ENCODE measurements at places on chromosomes 7 and 10.

- no peak for DNase-seq
Measured at GRCh38 chr7:131412031-131412430, 84.4 kb downstream of the MKLN1 start.

- no peak for DNase-seq
Measured at GRCh38 chr7:111654343-111654742, 92.1 kb upstream of the IMMP2L start.

DNA sequence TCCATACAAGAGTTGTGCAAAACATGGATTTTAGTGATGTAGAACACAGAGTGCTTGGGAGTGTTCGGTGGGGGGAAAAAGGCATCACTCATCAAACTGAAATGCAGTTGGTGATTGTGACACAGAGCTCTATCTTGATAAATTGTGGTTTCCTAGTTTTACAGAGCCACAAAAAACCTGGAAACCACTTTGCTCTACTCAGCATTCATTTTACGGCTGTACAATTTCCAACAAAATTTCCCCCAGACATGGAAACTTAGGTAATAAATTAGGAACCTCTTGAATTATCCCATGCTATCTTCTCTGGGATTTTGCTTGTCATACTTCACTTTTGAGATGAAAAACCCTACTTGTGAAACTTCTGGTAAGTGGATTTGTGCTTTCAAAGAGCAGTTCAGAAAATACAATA is 614.9 kb upstream of the FZD8 start:
- no peak for DNase-seq

GRCh38 chr10:76864922-76865321 is 772.7 kb downstream of the KCNMA1 start:
- DNase-seq = no peak

DNA sequence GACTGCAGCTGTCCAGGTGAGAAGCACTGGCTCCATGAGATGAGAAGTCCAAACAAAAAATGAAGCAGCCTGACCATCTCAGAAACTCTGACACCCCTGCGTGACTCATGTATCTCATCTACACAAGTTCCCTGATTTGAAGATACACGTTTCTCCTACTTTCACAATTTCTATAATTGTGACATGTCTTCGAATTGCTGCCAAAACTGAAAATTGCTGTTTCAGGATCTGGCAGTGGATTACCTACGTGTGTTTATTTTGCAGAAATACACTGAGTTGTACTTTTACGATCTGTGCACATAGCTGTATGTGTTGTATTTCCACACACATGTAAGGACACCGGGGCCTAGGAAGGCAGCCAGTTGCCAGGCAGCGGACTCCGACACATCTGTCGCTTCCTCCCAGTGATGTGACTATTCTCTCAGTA is 53.2 kb downstream of the LARP4B start:
- no peak for DNase-seq

- DNase-seq = no peak
Measured at GRCh38 chr10:11805792-11806191, 17.4 kb upstream of the PROSER2 start.

DNA sequence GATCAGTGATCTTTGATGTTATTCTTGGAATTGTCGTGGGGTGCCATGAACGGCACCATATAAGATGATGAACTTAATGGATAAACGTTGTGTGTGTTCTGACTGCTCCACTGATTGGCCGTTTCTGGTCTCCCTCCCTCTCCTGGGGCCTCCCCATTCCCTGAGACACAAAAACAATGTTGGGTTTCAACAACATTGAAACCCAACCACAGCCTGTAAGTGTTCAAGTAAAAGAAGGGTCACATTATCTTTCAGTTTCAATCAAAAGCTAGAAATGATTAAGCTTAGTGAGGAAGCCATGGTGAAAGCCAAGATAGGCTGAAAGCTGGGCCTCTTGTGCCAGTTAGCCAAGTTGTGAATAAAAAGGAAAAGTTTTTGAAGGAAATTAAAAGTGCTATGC is 19.5 kb downstream of the EN2 start:
- no peak for DNase-seq

GRCh38 chr10:12051241-12051640 is 8.6 kb upstream of the UPF2 start:
- DNase-seq = no peak

- no peak for DNase-seq
Measured at GRCh38 chr10:103889121-103889720, 28.8 kb downstream of the STN1 start.

- DNase-seq = no peak
Measured at GRCh38 chr10:91251430-91252056, 31.1 kb downstream of the PCGF5 start.

DNA sequence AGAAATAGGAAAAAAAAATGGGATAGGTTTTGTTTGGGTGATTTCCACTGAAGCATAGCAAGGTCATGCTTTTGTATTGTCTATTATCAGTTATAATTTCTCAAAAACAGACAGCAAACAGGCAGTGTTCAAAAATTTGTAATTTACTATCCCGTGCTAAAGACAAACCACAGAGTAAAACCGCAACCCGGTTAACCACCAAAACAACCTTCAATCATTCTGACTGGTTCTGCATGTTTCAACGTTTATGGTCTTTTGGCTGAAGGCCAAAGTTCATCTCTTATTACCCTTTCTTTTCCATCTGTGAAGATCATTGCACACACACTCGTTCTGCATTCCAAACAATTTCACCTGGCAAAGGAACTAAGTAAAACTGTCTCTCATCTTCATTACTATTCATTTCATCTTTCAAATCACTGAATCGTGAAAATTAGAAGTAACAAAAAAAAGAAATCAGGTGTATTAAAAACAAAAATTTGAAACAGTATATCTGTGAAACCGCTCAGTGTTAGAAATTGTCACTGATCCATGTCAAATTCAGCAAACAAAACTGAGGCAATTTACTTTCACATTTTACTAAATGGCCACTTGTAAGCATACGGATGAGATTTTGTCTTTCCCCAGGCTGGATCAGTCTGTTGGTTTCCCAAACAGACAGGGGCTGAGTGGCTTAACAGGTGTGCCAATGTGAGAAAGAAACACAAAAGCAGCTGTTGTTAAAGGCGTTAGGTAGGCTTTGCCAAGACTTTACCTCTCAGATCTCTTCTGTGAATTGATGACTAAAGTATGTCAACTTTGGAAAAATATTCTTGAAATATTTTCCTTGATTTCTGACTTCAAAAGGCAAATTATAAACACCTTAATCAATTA is 539.6 kb downstream of the CNTNAP2 start:
- no peak for DNase-seq

GRCh38 chr10:29804025-29804852 is 169.5 kb upstream of the SVIL start:
- no peak for DNase-seq

GRCh38 chr10:127441350-127442219 is 107.5 kb upstream of the NPS start:
- no peak for DNase-seq

DNA sequence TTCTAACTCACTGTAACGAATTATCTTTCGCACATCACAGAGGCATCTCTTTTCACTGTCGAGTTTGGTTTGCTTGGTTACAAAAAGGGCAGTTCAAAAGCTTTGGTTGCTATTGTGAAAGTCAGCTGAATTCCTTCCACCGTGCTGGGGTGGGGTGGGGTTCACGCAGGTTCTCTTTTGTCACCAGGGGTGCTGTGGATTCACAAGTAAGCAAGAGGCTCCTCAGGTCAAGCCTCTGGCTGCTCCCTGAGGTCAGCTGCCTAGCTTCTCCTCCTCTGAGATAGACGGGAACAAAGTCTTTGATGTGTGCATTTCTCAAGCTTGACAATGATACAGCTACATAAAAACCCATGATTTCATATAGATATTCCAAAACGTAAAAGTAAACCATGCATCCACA is 47.7 kb downstream of the EGFR start:
- no peak for DNase-seq

GRCh38 chr10:76248649-76249200 is 817.3 kb downstream of the LRMDA start:
- DNase-seq = no peak

DNA sequence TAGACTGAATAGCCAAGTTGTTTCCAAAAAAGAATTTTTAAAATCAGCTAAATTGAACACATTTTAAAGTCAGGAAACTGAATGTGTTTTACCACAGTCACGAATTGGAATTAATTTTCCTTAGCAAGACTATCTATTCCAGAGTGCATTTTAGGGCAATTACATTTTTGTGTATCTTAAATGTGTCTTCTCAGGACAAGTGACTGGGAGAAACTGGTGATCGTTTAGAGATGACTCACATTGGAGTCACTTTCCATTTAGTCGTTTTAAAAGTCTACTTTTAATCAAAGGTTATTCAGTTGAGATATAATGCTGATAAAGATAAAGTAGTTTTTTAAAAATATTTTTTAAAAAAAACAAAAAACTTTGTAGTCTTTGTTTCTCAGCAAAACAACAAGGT is 191.7 kb upstream of the SLC26A5 start:
- DNase-seq = no peak

GRCh38 chr7:143375298-143376034 is 5.7 kb upstream of the ZYX start:
- DNase-seq = peak; percentile 51

GRCh38 chr10:80739328-80739727 is 201.6 kb downstream of the SH2D4B start:
- DNase-seq = no peak

GRCh38 chr10:20271490-20271889 is 455.3 kb downstream of the PLXDC2 start:
- DNase-seq = no peak

DNA sequence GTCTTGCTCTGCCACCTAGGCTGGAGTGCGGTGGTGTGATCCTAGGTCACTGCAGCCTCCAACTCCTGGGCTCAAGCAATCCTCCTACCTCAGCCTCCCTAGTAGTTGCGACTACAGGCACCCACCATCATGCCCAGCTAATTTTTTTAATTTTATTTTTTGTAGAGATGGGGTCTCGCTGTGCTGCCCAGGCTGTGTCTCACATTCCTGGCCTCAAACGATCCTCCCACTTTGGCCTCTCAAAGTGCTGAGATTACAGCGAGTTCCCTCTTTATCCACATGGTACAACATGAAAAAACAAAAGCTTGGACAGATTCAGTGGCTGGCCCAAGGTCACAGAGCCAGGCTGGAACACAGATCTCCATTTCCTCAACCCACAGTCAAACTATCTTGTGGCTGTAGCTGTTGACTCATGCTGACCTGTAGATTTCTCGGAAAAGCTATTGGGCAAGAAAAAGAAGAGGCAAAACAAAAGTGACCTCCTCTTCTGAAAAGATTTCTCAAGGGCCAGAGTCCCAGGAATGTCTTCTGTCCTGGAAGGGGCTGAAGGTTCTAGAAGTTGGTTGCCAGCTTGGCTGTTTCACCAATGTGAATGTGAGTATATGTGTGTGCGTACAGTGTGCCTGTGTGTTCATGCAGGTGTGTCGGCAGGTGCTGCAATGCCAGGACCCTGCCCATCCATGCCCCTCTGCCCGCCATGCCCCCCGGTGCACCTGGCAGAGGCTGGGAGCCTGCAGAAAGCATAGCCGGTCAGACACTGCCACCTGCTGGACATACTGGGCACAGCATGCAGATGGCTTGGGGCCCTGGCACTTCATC is 28.4 kb downstream of the TMEM130 start:
- no peak for DNase-seq

DNA sequence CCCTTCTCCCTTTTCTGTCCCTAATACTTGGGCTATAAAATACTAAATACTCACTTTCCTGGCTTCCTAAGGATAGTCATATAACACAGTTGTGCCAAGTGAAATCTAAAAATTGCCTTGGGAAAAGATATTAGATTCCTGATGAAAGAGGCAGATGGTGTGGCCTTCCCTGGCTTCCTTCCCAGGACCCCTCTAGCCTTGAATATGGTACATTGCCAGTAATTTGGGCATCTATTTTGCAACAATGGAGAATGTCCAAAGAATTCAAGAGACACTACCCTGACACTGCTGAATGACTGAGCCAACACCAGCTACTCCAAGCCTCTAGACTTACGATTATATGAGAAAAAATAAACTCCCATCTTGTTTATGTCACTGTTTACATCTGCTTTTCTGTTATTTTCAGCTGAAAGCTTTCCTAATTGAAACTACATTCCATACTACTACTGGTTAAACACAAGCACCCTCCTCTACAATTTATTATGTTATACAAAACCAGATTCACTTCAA is 17.9 kb downstream of the COPG2 start:
- no peak for DNase-seq

DNA sequence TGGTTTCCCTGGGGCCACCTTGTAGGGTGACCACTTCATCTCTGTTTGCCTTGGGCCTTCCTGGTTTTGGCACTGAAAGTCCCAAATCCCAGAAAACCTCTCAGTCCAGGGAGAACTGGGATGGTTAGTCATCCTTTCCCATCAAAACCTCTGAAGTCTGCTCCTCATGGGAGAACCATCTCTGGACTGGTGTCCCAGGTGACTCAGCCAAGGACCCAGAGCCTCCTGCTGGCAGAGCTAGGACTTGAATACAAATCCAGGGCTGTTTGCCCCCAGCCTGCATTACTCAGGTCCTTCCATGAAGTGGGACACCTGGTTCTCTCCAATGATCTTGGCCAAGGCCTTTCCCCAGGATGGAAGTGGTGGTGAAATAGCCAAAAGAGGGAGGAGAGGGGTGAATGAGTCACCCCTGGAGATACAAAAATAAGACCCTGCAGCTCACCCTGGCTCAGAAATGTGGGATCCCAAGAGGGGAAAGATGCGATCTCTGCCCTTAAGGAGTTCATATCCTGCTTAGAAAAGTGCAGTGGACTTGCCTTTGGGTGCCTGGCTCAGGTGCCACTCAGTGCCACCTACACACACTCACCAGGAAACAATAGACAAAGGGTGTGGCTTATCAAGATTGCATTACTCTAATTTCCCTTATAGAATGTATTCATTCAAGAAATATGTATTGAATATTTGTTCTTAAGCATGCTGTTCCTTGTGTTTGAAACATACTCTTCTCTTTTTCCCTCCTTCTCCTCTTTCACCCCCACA is 22.0 kb downstream of the ADRA2A start:
- no peak for DNase-seq

DNA sequence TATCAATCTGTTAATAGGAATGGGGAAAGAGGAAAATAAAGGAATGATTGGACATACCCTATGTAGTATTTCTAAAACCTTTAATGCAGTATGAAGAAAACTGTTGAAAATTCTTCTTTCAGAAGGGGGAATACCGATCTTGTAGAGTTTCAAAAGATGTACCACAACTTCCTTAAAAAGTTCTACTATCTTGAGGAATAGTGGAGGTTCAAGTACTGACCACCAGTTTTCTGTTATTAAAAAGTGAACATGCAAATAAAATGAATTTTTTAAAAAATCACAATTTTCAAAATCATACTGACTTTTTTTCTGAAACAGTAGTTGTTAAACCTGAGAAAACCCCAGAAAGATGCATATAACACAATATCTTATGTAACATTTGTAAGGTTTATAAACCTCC is 86.5 kb downstream of the HERC4 start:
- DNase-seq = no peak

DNA sequence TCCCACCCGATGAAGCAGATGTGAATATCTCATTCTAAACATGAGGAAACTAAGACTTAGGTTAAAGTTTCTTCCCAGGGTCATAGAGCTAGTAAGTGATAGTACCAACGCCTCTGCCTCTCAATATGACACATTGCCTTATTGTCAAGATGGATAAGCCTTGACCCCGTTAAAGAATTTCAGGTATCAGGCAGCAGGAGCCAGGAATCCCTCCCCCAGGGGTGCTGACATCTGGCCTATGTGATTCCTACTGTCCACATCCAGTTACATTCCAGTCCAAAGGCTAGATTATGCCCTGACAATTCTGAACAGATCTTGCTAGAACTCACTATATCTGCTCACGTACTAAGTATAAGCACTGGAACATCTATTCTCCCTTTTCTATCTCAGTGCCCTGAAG is 58.0 kb upstream of the ASAH2 start:
- DNase-seq = no peak

- no peak for DNase-seq
Measured at GRCh38 chr10:101357958-101358357, 4.0 kb downstream of the BTRC start.
